ENCODE measurements at places on chromosomes 5 and 9. TPM values are rescaled to one million over a fixed set of nuclear protein-coding genes. Genes with fewer than 3 reads are reported as not detected.

TAF11L5 gene
- total RNA-seq = not detected

PRELID2 gene
- 2.1 TPM for total RNA-seq

OTULINL gene
- total RNA-seq = 14.0 TPM

SMAD5 gene
- total RNA-seq = 17.9 TPM

GPR151 gene
- total RNA-seq = not detected

SRP19 gene
- total RNA-seq = 72.5 TPM

PCDHA6 gene
- total RNA-seq = not detected

LCN9 gene
- not detected for total RNA-seq

FOXD4L6 gene
- total RNA-seq = 0.16 TPM

TAF11L10 gene
- total RNA-seq = not detected

SLC46A2 gene
- total RNA-seq = not detected

SPINK6 gene
- total RNA-seq = not detected

SLC25A48 gene
- not detected for total RNA-seq

DNA sequence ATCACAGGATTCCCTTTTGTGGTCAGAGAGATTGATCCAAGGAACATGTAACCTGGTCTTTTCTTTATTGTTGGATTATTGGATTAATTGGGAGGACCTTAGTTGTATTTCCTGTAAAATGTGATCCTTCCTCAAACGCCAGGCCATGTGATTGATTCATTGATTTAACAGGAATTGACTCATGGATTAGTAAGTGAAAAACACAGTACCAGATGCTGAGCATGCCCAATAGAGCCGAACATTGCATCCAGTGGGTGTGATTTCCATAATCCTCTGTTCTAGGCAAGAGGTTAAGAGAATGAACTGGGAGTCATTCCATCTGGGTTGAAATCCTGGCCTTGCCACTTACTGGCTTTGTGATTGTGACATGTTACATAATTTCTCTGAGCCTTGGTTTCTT, 522.3 kb downstream of the MAT2B start:
- H3K36me3 ChIP-seq = no peaks in the 10 kb centered on the region
- no peak for DNase-seq
- no peak overlapping the region for H3K27ac ChIP-seq
- no peaks in the 10 kb centered on the region for H3K27me3 ChIP-seq
- no peak overlapping the region for H3K4me3 ChIP-seq

DNA sequence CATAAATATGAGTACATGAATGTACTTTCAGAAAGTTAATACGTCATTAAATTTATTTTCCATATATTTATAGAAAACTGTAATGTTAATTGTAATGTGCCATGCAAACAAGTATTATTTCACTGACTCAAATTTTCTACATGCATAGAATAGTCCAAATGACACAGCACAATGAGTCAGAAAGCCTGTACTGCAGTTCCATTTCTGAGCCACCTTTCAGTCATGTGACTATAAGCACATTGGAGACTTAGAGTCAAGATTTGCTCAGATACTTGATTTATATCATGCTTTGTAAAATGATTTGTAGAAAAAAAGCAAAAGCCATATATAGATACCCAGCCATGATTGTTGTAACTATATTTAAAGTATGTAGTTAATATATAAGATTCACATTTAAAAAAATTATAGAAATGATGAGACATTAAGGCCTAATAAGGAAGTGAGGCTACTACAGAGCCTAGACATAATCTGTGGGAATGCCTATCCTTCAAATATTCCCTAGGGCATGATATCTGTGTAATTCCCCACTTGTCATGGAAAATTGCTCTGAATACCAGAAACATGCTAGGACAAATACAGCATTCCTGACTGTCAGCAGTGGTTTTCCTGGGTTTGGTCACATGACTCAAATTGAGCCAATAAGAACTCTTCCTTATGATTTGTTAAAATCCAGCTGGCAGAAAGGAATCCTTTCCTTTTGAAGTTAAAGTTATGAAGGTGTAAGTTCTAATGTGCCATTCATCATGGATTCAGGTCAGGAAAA, 50.0 kb downstream of the PTPRD start:
- H3K27me3 ChIP-seq = no peaks in the 10 kb centered on the region
- no peak overlapping the region for H3K27ac ChIP-seq
- no peak overlapping the region for H3K4me3 ChIP-seq
- no peaks in the 10 kb centered on the region for H3K4me1 ChIP-seq
- H3K36me3 ChIP-seq = no peaks in the 10 kb centered on the region
- no peak for DNase-seq

- no peak overlapping the region for H3K4me3 ChIP-seq
- no peaks in the 10 kb centered on the region for H3K27me3 ChIP-seq
- no peak overlapping the region for H3K27ac ChIP-seq
- no peaks in the 10 kb centered on the region for H3K4me1 ChIP-seq
Measured at GRCh38 chr9:82034956-82035731, 46.6 kb downstream of the SPATA31D1 start.

GRCh38 chr5:87770601-87771121, 357.9 kb upstream of the CCNH start:
- no peak overlapping the region for H3K27ac ChIP-seq
- H3K36me3 ChIP-seq = no peaks in the 10 kb centered on the region
- H3K4me1 ChIP-seq = no peaks in the 10 kb centered on the region
- no peak for DNase-seq

- no peaks in the 10 kb centered on the region for H3K27me3 ChIP-seq
- no peak overlapping the region for H3K27ac ChIP-seq
- no peaks in the 10 kb centered on the region for H3K36me3 ChIP-seq
- H3K4me1 ChIP-seq = no peaks in the 10 kb centered on the region
- no peak for DNase-seq
Measured at GRCh38 chr5:103480246-103480645, 82.3 kb downstream of the NUDT12 start.

GRCh38 chr9:113588242-113588810, 124.8 kb downstream of the RGS3 start:
- no peak overlapping the region for H3K4me3 ChIP-seq
- DNase-seq = no peak
- H3K27me3 ChIP-seq = no peaks in the 10 kb centered on the region
- peaks cover 29% of the 10 kb centered on the region for H3K36me3 ChIP-seq
- peaks cover 72% of the 10 kb centered on the region for H3K4me1 ChIP-seq

- no peaks in the 10 kb centered on the region for H3K36me3 ChIP-seq
- no peaks in the 10 kb centered on the region for H3K27me3 ChIP-seq
- DNase-seq = no peak
- no peak overlapping the region for H3K4me3 ChIP-seq
- H3K4me1 ChIP-seq = no peaks in the 10 kb centered on the region
Measured at GRCh38 chr9:83336706-83337105, 201.5 kb downstream of the FRMD3 start.

GRCh38 chr5:132979367-132979940, 16.0 kb upstream of the AFF4 start:
- H3K27ac ChIP-seq = no peak overlapping the region
- no peaks in the 10 kb centered on the region for H3K36me3 ChIP-seq
- DNase-seq = no peak
- peaks cover 6% of the 10 kb centered on the region for H3K27me3 ChIP-seq
- H3K4me1 ChIP-seq = no peaks in the 10 kb centered on the region
- H3K4me3 ChIP-seq = no peak overlapping the region

DNA sequence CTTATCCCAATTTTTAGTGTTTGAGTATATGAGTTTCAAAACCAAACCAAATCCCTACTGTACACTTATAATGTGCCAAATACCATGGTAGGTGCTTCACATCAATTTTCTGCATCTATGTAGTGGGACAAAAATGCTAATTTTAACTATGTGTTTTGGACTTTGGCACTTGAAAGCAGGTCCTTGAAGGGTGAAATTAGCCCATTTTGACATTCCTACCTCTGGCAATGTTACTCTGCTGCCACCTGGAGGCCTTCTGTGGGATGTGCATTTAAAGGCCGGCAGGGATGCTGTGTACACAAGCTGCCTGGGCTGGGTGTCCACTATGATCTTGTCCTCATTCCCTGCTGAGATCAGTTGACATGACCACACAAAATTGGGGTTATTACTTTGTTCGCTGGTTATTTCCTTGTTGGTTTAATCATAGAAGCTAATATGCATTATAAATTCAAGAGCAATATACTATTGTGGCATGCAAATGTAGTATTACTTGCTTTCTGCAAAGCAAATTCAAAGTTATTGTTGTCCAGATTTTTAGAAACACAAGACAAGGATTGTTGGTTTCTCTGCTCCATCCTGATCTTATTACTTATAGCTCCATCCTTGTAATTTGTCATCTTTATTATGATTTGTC, 166.8 kb downstream of the ARHGEF28 start:
- no peaks in the 10 kb centered on the region for H3K36me3 ChIP-seq
- no peak overlapping the region for H3K4me3 ChIP-seq
- H3K27me3 ChIP-seq = peaks cover 4% of the 10 kb centered on the region
- H3K4me1 ChIP-seq = peaks cover 11% of the 10 kb centered on the region

DNA sequence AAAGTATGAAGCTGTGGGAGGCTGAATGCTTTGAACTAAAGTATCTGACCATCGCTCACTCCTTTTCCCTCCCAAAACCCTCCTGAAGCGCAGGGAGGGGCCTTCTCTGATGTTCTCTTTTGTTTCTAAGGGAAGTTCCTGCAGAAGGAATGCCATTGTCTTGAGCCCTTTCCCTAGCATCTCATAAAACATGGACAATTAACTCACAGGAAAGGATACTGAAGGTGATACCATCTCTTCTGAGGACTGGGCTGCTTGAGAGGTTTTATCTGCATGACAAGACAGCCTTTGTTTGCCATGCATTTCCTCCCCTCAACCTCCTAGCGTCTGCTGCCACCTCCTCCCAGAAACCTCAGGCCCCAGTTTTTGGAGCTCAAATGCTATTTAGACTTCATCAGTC, 4.3 kb upstream of the RMND5B start:
- H3K4me1 ChIP-seq = peaks cover 4% of the 10 kb centered on the region
- DNase-seq = no peak
- H3K27me3 ChIP-seq = peaks cover 3% of the 10 kb centered on the region
- H3K36me3 ChIP-seq = peaks cover 1% of the 10 kb centered on the region

- H3K4me3 ChIP-seq = no peak overlapping the region
- H3K27me3 ChIP-seq = no peaks in the 10 kb centered on the region
- no peak for DNase-seq
- peaks cover 8% of the 10 kb centered on the region for H3K4me1 ChIP-seq
- no peaks in the 10 kb centered on the region for H3K36me3 ChIP-seq
- H3K27ac ChIP-seq = no peak overlapping the region
Measured at GRCh38 chr5:96017951-96018350, 56.3 kb upstream of the ELL2 start.

GRCh38 chr5:93289942-93290341, 291.1 kb downstream of the NR2F1-AS1 start:
- DNase-seq = no peak
- H3K4me1 ChIP-seq = no peaks in the 10 kb centered on the region
- H3K27ac ChIP-seq = no peak overlapping the region
- no peak overlapping the region for H3K4me3 ChIP-seq
- no peaks in the 10 kb centered on the region for H3K36me3 ChIP-seq
- no peaks in the 10 kb centered on the region for H3K27me3 ChIP-seq

GRCh38 chr5:170355601-170356098, 33.5 kb downstream of the KCNMB1 start:
- peaks cover 26% of the 10 kb centered on the region for H3K27me3 ChIP-seq
- H3K4me1 ChIP-seq = no peaks in the 10 kb centered on the region
- H3K4me3 ChIP-seq = no peak overlapping the region
- H3K27ac ChIP-seq = no peak overlapping the region
- DNase-seq = no peak

GRCh38 chr5:141488591-141489561, at the start of gene PCDHGC5:
Gene PCDHGC5, plus strand, starts transcription at chr5:141489081. Its CDS starts 160 bp downstream, at chr5:141489241.
- no peak within 1 kb of the TSS for H3K27ac ChIP-seq
- no peak for DNase-seq
- H3K4me1 ChIP-seq = no peaks in the 10 kb centered on the region
- peaks cover 48% of the 10 kb centered on the region for H3K27me3 ChIP-seq
- H3K4me3 ChIP-seq = no peak within 1 kb of the TSS

DNA sequence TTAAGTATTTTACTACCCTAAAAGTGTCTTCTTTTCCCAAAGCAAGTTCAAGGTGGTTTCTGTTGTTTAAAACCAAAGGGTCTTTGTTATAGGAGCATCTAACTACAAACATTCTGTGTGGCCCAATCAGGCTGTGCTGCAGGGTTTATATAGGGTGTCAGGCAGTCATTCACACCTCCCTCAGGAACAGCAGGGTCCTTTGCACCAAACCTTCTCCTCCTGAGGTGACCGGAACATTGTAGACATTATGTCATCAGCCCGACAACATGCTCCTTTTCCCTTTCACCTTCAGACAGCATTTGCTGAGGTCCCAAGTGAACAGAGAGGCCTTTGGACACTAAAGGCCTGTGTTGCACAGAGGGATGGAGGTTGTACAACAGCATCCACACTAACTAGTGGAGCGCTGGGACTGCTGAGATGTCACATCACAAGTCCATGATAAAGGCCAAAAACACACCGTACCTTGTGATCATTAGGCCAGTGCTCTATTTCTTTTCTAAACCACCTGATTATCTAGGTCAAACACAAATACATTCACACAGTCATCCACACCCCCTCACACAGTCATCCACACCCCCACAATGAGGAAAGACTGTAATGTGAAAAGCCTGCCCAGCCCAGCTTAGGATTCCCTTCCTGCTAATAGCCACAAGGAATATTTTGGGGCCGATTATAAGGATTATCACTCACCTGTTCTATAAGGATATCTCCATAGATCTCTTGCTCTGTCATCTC, 123.8 kb upstream of the VLDLR start:
- H3K27me3 ChIP-seq = peaks cover 6% of the 10 kb centered on the region
- H3K27ac ChIP-seq = no peak overlapping the region
- DNase-seq = no peak
- no peaks in the 10 kb centered on the region for H3K4me1 ChIP-seq

DNA sequence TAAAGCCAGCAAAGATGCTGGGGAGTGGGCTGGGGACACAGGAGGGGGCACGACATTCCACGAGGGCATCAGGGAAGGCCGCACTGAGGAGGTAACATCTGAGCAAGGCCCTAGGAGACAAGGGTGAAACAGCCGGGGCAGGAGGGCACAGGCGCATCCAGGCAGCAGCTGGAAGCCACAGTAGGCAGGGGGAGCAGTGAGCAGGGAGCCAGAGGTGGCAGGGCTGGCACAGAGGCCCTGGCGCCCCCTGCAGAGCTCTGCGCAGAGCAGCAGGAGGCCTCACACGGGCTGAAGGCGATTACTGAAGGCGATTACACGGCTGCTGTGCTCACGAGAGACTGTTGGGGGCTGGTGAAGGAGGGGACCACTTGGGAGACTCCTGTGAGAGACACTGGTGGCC, 15.4 kb downstream of the LMAN2 start:
- no peaks in the 10 kb centered on the region for H3K27me3 ChIP-seq
- H3K27ac ChIP-seq = no peak overlapping the region
- H3K36me3 ChIP-seq = peaks cover 39% of the 10 kb centered on the region
- H3K4me1 ChIP-seq = peaks cover 10% of the 10 kb centered on the region
- H3K4me3 ChIP-seq = no peak overlapping the region

- no peaks in the 10 kb centered on the region for H3K36me3 ChIP-seq
- no peak for DNase-seq
- no peaks in the 10 kb centered on the region for H3K4me1 ChIP-seq
- H3K27ac ChIP-seq = peak overlapping the region; percentile 37
Measured at GRCh38 chr9:113446323-113446740, 17.2 kb upstream of the RGS3 start.

DNA sequence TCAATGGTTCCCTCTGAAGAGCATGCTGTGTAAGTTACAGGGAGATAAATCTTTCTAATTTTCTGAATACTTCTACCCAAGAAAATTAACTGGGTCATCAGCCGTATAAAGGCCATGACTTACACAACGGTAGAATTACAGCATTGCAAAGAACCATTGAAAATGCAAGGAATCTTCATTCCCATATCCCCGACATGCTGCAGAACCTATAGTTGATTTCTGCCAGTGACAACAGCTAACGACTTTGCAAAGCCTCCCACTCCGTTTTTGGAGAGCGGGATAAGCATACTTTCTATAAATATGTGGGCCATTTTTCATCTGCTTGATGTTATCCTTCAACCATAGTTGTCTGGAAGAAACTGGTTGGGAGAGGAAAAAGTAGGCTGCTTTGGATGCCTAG, 56.2 kb downstream of the PCA3 start:
- DNase-seq = no peak
- no peak overlapping the region for H3K27ac ChIP-seq
- H3K36me3 ChIP-seq = no peaks in the 10 kb centered on the region
- H3K27me3 ChIP-seq = no peaks in the 10 kb centered on the region
- H3K4me1 ChIP-seq = no peaks in the 10 kb centered on the region
- no peak overlapping the region for H3K4me3 ChIP-seq
